ENCODE measurements at places on chromosomes 12 and 14.

GRCh38 chr14:69303086-69303485 lies 43.1 kb downstream of the GALNT16 start:
- DNase-seq, result no peak

DNA sequence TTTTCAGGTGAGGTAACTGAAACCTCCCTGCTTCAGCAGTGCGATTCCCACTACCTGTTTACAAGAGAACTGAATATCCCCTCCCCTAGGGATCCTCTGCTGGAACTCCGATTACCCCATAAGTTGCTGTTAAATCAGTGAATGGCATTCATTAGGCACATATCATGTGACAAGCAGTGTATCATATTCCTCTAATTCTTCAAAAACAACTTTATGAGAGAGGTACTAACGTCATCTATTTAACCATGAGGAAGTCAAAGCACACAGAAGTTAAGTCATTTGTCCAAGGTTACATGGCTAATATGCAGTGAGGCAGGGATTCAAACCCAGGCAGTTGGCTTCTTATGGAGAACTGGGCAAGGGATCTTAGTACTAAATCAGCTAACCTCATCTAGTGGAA lies 43.9 kb upstream of the PCED1B start:
- DNase-seq, result no peak

GRCh38 chr12:104651811-104652210 lies 195.1 kb downstream of the CHST11 start:
- no peak for DNase-seq

- no peak for DNase-seq
These were observed 6.1 kb upstream of the SNAPC1 start for GRCh38 chr14:61756135-61756534.

DNA sequence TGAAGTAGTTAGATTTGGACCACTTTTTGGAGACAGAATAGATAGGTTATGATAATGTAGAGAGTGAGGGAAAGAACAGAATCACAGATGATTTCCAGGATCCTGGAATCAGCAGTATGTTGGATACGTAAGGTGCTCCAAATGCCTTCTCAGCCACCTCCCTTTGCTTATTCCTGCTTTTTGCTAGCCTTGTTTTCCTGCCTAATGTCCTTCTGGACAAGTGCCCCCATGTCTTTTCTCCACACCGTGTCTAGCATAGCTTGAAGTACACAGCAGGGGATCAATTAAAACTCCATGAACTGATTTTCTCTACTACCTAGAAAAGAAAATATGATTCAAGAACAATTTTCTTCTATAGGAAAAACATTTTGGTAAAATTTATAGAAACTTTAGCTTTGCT lies 144.0 kb downstream of the SYT1 start:
- no peak for DNase-seq

DNA sequence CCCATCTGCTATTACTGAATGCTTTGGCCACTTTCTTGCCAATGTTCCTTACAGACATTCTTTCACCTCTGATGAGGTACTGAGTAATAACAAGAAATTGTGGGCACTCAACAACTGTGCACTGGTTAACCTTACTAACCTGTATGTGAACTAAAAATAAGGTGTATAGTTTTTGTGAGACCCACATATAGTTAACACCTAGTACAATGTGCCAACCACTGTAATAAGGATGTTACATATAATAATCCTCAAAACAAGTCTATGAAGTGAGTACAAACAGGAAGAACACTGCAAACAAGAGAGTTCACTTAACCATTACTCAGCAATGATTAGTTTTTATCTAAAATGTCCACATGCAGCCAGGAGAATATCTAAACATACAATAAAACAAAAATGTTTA lies 4.5 kb downstream of the DDHD1 start:
- DNase-seq, result no peak

GRCh38 chr12:127791217-127791616 lies 475.8 kb upstream of the TMEM132C start:
- no peak for DNase-seq

GRCh38 chr14:74501691-74502090 lies 8.1 kb downstream of the ISCA2 start:
- DNase-seq, result no peak

All from anterior cingulate cortex (tissue), 58 donors.